Liver (tissue), 10 donors: ENCODE measurements at places on chromosomes 1 and 21.

- no peak for DNase-seq
Measured at GRCh38 chr1:159554696-159555095, 18.9 kb upstream of the OR10J5 start.

GRCh38 chr1:149883598-149884247, 15.6 kb upstream of the BOLA1 start:
- DNase-seq = no peak

GRCh38 chr1:24683713-24684162, 40.6 kb downstream of the SRRM1 start:
- DNase-seq = no peak

GRCh38 chr1:211973541-211973940, 61.8 kb downstream of the INTS7 start:
- DNase-seq = no peak

GRCh38 chr1:195071461-195071860, 1536.8 kb downstream of the KCNT2 start:
- DNase-seq = no peak

- DNase-seq = no peak
Measured at GRCh38 chr1:161273402-161273801, 14.9 kb downstream of the PCP4L1 start.

DNA sequence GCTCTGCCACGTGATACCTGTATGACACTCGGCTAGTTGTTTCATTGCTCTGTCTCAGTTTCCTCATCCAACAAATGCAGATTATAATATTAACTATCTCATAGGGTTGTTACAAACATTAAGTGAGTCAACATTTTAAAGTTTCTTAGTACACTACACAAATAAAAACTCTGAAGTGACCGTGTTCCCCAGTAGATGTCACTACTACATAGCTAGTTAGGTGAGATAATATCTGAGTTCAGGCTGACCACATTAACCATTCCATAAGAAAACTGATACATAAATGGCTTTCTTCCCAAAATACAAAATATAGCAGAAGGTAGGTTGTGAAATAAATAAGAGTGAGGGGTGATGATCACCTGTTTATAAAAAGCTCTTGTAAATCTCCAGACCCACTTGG, 214.1 kb downstream of the NUF2 start:
- DNase-seq = no peak

DNA sequence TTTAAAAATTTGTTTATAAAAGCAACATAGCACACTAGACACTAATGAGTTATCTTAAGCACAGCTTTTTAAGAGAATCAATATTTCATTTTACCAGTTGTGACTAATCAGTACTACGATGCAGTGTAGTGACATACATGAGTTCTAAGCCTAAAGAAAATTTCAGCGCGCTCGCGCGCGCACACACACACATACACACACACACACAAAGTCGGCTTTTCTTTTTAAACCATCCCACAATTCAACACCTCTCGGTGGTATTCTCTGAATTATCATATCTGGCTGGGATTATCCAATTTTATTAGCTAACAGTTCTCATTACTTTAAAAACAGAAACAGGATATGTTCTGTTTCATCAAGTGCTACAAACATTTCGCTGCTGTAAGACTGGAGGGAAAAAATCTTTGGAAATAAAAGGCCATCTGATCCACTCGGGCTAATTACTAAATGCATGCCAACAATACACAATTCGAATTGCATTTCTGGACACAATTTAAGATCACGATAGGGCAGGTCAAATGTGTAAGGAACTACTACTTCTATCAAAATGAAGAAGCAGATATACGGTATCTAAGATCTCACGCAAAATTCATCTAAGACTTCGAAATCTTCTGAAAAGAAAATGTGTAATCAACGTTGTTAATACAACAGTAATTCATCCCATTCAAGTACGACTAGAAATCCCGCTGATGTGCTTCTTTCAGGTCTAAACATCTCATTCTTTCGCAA, 1.2 kb downstream of the TUT4 start:
- no peak for DNase-seq

DNA sequence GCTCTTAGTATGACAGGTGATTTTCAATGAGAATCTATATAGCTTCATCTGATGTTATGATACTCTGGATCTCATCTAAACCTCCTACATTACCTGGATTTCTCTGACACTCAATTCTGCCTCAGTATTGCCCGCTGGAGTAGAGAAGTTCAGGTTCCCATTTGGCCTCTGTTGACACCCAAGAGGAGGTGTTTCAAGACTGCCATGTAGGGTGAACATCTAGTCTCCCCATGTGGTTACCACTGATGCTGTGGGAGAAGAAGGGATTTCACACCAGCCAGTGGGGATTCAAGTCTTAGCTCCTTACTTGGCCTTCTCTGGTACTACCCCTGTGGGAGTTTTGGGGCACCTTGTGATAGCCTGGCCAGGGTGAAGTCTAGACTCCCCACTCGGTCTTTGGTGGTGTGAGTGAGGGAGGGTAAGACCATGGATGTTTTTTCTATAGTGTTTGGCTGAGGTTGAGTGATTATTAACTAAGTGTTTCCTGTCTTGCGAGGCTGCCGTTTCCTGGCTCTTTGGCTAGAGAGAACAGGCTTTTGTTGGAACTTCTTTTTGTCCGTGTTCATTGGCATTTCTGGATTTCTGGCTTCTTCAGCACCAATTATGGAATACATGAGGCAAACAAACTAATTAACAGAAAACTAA, 90.7 kb downstream of the RHOU start:
- no peak for DNase-seq

GRCh38 chr1:223228931-223229528, 86.0 kb upstream of the TLR5 start:
- no peak for DNase-seq

DNA sequence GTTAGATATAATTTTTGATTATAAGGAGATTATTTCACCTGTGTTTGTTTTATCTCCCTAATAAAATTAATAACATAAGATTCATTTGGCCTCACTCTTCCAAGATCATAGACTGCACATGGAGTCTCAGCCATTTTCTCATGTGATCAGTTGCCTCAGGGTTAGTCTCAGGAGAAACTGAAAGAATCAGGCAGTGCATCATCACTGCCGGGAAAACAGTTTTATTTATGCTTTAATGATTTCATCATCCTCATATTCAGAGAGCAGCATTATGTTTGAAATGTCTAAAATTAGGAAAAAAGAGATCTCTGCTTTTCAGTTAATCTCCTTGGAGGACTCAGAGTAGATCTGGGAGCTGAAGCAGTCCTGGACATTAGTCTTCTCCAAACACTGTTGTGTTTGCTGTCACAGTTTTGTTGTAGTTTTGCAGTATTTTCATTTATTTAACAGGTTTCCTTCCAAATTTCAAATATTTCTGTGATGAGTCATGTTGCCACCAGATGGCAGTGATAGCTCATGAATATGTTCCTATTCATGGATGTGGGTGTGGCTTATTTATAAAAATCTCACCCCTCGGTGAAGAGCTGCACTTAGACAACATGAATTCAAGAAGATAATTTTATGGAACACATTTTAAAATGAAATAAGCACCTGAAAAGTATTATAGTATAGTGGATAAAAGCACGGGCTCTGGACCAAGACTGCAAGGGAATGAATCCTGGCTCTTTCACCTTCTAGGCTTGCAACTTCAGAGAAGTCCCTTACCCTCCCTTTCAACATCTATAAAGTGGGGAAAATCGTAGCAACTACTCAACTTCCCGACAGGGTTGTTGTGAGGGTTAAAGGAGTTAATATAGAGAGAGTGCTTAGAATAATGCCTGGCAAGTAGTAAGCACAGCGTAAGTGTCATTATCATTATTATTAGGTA, 31.2 kb downstream of the CHD1L start:
- DNase-seq = no peak

DNA sequence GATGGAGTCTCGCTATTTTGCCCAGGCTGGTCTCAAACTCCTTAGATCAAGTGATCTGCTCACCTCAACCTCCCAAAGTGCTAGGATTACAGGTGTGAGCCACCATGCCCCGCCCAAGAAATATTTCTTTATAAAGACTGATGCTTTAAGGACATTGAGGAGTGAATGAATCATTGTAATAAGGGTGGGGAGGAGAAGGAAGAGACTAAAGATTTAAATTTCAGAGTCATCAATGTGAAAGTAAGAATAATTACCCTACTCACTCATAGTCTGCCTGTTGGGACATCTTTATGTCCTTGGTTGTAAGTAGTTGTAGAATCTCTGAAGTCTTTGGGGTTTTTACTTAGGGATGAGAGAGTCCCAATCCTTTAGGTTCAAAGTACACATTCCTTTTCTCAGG, 7.3 kb downstream of the KDM1A start:
- DNase-seq = no peak

DNA sequence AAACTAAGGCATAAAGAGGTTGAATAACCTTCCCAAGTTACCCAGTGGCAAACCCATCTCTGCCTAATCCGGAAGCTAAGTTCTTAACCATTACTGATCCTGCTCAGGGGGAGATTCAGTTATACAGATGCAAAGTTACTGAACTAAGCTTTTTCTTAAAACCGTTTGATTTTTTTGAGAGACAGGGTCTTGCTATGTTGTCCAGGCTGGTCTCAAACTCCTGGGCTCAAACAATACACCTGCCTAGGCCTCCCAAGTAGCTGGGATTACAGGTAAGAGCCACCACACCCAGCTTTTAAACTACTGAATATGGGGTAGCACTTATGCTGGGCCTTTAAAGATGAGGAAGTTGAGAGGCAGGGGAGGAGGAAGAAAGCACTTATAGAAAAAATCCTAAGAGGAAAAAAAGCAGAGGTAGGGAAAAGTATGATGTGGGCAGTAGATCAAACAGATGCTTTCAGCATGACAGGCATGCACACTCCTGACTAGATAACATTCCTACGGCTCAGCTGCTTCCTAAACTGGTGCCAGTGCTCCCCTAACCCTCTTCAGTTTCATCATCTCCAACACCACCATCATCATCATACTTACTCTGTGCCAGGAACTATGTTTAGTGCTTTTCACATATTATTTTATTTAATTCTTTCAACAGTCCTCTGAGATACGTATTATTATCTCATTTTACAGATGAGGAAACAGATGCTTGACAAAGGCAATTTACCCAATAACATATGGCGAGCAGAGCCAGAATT, 5.8 kb downstream of the PAFAH2 start:
- no peak for DNase-seq

GRCh38 chr1:240073097-240073496, 18.6 kb upstream of the FMN2 start:
- no peak for DNase-seq

DNA sequence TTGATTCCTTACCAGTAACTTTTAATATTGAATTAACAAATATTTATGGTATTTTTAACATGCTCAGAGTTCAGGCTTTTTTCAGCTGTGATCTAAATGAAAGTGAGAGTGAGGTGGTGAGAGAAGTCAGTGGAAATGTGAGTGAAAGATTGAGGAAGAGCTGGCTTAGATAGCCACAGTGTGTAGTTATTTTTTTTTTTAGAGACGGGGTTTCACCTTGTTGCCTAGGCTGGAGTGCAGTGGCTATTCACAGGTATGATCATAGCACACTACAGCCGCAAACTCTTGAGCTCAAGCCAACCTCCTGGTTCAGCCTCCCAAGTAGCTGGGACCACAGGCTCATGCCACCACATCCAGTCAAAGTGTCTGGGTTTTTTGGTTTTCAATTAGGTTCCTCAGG, 10.9 kb downstream of the RNF11 start:
- no peak for DNase-seq

GRCh38 chr1:147052143-147052542, 114.0 kb downstream of the NBPF12 start:
- no peak for DNase-seq

DNA sequence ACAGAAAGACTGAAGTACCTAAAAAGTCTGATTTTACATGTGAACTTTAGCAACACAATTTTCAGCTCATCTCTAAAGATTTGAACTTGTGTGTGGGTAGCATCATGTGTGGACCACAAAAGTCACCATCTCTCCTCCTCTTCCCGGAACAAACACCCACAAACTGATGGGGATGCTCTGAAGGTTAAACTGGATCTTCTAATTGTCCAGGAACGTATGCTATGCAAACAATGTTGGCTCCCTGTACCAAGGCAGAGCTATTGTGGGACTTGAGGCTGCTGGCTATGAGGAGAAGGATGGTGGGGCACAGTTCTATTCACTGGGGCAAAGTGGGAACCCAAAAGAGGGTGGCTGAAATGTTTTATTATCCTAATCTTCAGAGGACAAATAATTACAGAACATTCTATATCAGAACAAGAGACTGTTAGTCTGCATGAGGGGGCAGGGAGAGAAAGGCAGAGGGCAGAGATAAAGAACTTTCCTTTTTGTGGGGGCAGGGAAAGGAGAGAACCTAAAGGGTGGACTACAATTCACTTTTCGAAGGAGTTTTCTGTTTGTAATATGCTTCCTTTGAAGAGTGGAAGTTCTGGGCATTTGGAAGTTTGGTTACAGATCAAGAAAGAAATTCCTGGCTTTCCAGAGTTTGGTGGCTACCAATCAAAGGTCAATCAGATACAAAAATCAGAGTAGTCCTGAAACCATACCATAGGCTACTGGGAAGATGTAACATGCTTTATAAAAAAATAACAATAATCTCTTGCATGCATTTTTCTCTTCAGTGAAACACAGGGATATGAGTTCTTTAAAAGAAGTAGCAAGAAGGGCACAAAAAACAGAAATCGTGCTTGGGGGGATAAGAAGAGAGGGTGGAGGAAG, 62.9 kb downstream of the GADD45A start:
- DNase-seq = no peak

- DNase-seq = no peak
Measured at GRCh38 chr1:90969241-90969640, 52.6 kb downstream of the ZNF644 start.
